ENCODE measurements at places on chromosomes 12 and 14.

- DNase-seq, result peak; percentile 78
These were observed 327.5 kb upstream of the DIO3 start for GRCh38 chr14:101233808-101234207.

DNA sequence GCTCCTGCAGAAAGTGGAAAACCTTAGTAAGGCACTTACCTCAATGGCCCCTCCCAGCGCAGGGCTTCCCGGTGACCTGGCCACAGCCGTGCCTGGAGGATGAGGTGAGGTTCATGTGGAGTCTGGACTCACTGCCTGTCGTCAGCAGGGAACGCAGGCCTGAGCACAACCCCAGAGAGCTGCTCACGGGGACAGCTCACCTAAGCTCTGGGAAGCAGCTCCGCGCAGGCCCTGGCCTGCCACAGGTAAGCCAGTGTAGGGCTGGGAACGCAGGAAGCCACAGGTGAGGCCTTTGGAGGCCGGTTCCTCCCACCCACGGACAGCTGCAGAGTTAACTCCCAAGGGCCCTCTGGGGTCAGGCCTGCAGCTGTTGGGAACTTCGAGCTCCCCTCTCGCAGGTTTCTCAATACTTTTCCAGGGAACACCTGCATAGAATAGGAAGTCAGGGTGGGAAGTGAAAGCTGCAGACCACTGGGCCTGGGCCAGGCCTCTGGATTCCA lies 32.7 kb downstream of the ANAPC7 start:
- no peak for DNase-seq

- DNase-seq, result peak; percentile 42
These were observed 51.2 kb upstream of the RTRAF start for GRCh38 chr14:51938137-51938536.

GRCh38 chr12:52442600-52443061 lies 8.5 kb upstream of the KRT75 start:
- DNase-seq, result peak; percentile 94

DNA sequence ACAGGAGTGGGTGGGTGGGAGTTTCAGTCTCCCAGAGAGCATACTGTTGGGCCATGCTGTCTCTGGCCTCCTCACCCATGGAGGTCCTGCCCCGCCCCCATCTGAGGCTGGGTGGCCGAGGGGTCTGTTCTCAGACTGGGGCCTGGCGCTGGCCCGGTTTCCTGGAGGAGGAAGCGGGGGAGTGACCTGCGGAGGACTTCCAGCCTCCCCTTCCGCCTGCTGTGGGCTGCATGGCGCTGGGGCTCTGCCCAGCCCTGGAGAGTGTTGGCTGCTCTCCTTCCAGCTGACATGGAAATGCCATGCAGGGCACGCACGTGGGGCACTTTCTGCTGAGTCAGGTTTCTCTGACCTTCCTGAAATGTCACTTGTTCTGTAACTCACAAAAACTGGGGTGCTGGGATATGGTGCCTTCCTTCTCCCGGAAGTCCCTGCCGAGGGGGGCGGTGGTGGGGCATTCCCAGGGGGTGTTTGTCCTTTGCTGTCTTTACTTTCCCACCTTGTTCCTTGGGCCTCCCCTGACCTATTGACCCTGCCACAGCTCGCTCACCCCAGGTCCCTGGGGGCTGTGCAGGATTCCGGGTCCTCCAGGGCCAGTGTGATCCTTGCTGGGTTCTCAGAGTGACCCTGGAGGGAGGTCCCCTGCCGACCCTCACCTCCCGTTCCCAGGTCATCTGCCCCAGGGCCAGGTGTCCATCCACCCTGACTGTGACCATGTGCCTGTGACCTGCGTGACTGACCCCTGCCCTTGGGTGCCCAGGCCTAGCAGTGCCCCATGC lies 23.6 kb downstream of the PACS2 start:
- no peak for DNase-seq

- no peak for DNase-seq
These were observed 180.3 kb downstream of the DICER1 start for GRCh38 chr14:94977016-94977415.

GRCh38 chr12:37666069-37666781 lies 650.3 kb upstream of the ALG10B start:
- DNase-seq, result no peak

- DNase-seq, result no peak
These were observed 1.1 kb upstream of the BCDIN3D start for GRCh38 chr12:49843876-49844437.

DNA sequence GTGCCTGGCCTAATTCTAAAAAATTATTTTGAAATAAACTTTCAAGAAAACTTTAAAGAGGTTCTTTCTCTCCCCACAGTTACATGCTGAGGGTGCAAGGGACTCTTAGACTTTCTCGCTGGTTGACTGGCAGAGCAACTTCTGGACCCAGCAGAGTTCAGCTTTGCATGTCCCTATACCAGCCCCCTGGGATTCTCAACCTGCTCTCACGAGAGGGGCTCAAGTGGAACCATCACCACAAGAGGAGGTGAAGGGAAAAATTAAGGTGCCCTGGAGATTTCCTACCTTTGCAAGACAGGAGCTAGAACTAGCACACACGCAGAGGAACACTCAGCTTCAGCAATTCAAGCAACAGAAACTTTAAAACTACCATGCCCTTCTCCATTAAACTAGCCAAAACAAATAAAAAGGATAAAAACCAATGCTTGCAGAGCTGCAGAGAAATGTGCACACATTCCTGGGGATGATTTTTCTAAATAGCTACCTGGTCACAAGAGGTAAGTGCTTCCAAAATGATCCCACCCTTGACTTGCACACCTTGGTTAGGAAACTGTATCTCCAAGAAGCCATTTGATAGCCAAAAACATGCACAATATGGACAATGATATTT lies 2.5 kb downstream of the HVCN1 start:
- DNase-seq, result peak; percentile 32

DNA sequence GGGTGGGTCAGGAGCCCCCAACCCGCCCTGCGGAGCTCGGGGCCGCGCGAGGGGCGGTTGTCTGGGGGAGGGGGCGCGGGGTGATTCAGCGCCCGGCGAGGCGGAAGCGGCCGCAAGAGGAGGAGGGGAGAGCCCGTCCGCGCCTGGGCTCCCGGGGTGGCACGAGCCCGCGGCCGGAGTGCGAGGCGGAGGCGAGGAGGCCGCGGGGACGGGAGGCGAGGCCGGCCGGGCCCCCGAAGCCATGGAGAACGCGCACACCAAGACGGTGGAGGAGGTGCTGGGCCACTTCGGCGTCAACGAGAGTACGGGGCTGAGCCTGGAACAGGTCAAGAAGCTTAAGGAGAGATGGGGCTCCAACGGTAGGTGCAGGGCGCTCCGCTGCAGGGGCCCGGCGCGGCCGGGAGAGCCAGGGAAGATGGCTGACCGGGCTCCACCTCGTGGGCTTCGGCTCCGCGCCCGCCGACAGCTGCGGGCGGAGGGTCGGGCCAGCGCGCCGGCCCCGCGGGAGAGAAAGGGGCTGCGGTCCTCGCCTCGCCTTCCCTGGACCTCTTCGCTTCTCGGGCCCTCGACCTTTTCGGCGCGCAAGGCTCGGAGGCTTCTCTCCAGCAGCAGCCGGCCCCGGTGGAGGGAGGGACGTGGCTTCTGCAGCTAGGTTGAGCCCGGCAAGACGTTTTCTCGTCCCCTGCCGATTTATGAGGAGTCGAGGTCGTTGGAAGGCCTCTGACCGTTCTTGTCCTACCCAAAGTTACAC lies 677 bp downstream of the ATP2A2 start:
- DNase-seq, result peak; percentile 95

DNA sequence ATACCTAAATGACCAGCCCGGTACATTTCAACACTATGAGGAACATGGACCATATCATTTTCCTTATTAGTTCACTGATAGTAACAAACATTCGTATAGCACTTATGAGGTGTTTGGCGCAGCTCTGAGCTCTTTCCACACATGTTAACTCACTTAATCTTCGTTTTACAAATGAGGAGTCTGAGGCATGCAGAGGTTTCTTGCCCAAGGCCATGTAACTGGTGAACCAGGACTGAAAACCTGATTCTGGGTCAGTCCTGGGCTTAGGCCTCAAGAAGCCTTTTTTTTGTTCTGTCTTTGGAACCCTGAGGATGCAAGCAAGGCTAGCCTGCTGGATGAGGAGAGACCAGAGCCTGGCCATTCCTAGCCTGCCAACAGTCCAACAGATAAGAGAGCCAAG lies 55.0 kb downstream of the C14orf132 start:
- no peak for DNase-seq

- no peak for DNase-seq
These were observed 214.2 kb downstream of the PPM1H start for GRCh38 chr12:62720661-62721330.

DNA sequence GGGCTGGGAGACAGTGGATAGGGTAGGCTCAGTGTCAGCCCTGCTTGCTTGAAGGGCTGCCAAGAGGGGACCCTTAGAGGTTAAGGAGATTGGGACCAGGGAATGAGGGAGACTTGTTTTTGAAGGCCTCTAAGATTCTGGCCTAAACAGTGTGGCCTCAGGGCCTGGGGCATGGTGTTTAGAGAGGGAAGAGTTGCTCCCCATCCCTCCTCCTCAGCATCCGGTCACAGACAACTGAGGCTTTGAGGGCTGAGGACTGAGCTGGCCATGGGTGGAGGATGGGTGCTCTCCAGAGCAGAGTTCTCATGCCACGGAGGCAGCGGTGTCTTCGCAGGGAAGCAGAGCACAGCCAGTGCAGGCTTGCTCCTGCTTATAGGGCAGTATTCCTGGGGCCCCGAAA lies 49.4 kb downstream of the KRT80 start:
- peak; percentile 79 for DNase-seq

DNA sequence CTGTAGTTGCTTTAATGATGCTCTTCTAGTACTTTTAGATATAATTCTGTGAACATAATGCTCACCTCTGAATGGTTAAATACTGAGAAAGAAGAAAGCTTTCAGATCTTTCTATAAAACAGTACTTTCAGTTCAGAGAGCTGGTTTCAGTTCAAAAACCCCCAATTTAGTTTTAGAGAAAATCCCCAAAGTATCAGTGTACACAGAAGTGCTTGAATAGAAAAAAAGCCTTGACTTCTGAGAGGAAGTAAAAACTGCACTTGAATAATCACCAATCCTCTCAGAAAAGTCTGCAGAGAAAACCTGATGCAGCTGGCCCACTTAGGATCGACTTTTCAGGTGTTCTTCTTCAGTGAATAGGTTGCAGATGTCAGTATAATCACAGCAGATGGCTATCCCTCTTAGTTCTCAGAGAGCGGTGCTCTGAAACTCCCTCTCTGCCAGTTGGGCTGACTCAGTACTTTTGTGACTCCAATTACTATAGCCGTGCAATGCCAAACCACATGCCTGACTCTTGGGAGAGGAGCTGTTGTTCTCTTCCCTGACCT lies 616.3 kb downstream of the LRFN5 start:
- peak; percentile 1 for DNase-seq

DNA sequence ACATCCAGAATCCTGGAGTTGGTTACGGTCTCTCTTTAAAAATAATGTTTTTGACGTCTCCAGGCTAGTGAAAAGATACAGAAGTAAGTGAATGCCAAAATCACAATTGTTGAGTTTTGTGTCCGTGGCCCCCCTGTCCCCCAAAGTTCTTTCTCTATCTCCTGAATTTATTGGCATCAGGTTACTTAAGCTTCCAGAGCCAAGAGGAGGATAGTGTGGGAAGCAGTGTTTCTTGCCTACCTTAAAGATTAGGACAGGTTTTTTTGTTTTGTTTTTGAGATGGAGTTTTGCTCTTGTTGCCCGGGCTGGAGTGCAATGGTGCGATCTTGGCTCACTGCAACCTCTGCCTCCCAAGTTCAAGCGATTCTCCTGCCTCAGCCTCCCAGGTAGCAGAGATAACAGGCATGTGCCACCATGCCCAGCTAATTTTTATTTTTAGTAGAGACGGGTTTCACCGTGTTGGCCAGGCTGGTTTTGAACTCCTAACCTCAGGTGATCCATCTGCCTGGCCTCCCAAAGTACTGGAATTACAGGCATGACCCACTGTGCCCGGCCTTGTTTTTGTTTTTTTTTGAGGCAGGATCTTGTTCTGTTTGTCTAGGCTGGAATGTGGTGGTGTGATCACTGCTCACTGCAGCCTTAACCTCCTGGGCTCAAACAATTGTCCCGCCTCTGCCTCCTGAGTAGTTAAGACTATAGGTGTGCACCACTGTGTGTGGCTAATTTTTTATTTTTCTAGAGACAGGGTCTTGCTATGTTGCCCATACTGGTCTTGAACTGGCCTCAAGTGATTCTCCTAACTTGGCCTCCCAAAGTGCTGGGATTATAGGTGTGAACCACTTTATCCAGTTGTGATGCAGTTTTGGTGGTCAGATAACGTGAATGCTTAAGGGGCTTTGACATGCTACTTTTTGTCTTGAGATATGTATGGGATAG lies 5.4 kb downstream of the SRSF5 start:
- DNase-seq, result no peak

DNA sequence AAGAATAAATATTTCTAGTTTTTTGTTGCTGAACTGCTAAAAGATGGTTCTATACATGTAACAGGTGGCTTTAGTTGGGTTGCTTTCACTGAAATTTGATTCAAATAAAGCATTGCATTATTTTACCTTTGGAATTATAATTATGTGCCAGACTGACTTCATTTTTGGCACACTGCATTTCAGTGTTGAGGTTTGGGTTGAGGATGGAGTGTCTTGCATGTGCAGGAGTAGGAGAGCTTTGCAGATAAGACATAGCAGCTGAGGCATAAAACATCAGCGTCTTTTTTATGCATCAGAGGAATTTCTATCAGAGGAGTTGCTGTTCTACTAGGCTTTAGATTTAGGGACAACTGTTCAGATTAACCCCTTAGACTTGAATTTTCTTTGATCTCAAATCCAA lies 17.2 kb downstream of the SAMD4A start:
- no peak for DNase-seq

GRCh38 chr14:44771496-44771895 lies 190.3 kb downstream of the KLHL28 start:
- DNase-seq, result no peak

DNA sequence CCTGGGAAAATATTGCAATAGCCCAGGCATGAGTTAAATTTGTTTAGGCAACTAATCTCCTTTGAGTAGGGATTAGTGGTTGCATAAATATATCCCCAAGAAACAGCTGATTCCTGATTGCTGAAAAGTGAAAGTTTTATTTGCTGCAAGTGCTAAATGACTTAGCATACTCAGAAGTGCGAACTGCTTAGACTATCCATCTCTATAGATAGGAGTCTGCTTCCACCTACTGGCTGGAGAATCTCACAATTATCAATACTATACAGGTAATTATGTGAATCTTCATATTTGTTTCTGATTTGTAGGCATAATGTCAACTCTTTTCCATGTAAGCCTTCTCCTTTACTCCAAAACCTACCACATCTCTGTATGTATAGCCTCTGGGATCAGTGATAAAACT lies 12.0 kb upstream of the SLCO1B3 start:
- DNase-seq, result no peak

GRCh38 chr12:2465681-2466080 lies 329.1 kb upstream of the FKBP4 start:
- DNase-seq, result no peak

GRCh38 chr12:109009766-109010165 lies 11.1 kb downstream of the SVOP start:
- no peak for DNase-seq

Data from osteoblast (primary cell).